Activated CD8-positive, alpha-beta memory T cell treated with anti-CD3 and anti-CD28 coated beads for 24 hours (primary cell): ENCODE measurements at places on chromosomes 16 and 17.

DNA sequence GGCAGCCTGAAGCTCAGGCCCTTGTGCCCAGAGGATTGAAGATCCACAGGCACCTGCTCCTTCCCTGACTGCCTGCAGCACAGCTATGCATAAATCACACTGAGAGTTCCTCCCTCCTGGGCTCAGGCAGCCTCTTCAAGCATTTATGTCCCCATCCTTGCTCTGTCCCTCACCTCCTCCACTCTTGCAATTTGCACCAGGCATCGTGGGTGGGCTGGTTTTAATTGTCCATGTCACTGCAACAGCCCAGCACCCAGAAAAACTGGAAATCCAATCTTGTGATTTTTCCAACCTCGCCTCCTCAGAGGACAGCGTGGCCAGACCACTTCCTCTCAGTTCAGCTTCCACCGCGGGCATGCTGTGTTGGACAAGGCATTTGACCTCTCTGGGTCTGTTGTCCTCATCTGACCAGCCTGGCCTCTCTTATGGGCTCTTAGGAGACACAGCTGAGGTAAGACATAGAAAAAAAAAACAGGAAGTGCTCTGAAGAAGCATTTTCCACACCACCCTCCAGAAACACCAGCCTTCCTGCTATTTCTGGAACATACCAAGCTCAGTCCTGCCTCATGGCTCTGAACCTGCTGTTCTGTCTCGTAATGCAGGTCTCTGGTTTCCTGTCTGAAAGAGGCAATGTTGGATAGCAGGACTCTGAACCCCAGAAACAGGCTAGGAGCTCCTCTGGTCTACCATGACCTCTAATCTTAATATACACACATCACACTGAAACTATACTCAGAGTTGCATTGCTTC, 8.3 kb downstream of the TMEM114 start:
- no peak for DNase-seq

DNA sequence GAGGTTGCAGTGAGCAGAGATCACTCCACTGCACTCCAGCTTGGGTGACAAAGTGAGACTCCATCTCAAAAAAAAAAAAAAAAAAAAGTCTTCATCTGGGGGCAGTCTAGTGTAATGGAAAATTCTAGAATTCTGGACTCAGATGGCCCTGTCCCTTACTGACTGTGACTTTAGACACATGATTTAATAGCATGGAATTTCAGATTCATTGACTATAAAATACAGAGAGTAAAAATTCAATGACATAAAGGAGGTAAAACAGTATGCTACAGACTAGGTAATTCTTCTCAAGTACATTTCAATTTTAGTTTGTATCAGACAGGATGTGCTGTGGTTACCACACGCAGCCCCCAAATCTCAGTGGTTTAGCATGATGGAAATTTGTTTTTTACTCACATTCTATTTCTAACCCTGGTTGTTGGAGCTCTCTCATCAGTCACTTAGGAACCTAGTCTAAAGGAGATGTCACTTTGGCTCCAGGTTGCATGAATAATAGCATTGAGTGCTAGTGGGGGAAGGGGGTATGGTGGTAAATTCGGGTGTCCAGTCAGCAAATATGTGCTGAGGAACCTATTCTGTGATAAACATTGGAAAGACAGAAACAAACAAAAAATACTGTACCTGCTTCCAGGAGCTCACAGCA, 444.0 kb downstream of the XYLT1 start:
- DNase-seq, result no peak

DNA sequence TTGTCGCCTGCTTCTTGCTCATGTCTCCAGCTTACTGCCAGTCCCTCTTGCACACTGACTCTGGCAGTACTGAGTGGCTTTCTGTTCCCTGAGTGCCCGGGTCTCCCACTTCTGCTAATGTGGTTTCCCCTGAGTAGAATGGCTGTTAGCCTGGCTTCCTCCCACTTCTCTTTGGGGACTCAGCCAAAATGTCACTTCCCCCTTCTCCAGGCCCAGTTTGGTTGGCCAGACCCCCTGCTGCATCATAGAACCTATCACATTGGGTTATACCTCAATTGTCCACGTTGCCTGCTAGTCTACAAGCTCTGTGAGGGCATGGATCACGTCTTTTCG, 304.4 kb downstream of the HS3ST3B1 start:
- DNase-seq, result no peak

DNA sequence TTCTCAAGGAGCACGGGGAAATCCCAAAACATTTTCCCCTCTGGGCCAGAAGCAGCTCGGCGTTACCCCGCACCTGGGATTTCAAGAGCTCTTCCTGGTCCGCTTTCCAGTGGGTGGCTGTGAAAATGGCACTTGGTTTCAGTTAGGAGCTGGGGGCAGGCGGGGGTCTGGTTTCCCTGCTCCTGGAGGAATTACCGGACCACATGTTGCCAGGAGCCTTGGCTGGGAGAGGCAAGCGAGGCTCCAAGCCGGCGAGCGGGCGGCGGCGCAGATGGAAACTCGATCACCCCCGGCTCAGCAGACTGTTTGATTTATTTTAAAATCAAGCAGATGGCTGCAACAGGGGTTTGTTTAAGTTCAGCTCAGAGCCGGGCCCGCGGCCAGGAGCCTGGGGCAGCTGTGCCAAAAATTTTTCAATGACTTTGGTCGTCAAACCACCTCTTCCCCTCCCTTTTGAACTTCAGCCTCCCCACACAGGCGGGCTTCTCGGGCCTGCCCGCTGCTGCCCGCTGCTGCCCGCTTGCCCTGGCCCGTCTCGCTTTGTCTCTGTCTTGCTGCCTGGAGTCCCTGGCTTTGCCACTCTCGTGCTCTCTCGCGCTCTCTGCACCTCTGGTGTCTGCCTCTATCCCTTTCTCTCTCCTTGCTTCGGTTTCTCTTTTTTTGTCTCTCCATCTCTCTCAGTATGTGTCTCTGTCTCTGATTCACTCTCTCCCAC, 108.0 kb upstream of the CIBAR2 start:
- no peak for DNase-seq

DNA sequence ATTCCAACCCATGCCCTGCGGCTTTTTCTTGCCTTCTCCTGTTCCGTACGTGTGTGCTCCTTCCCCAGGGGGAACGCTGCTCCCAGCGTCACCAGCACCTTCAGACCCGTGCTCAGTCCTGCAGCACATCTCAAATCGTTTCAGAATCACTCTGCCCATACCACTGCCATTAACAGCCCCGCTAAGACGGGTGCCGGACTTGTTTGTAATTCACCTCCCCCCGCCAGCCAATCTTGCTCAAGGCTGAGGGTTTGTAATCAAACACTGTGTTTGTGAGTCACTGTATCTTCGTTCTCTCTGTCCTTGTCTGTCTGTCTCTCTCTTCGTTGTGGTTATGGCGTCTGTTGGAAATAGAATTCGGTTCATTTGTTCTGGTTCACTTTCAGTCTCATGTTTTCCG, 17.3 kb downstream of the CARD14 start:
- DNase-seq, result no peak

DNA sequence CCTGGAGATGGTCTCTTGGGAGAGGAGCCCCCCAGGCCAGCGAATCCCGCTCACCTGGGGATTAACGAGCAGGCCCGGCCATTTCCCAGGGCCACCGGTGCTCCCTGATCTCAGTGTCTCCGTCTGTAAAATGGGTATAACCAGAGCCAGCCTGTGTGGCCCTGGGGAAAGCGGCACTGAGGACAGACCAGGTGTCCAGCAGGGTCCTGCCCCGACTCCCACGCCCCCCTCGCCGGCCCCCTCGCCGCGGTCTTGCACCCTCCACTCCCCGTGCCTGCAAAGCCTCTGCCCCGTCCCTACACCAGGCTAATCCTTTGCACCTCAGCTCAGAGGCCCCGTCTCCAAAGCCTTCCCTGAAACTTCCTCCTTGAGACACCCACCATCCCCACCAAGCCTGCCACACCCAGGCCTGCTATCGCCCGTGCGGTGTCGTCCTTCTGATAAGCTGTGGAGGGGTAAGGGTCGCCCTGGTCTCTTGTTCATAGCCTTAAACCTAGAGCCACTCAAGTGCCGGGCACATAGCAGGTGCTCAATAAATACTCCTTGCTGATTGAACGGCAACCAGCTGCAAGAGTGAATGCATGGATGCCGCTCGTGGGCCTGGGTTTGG, 259.1 kb downstream of the C16orf95 start:
- DNase-seq, result no peak

GRCh38 chr17:1002412-1002753, 5.5 kb downstream of the TIMM22 start:
- DNase-seq, result no peak

GRCh38 chr16:46713634-46714033, 24.2 kb downstream of the ORC6 start:
- DNase-seq, result no peak

GRCh38 chr16:77328274-77328673, 106.6 kb downstream of the ADAMTS18 start:
- no peak for DNase-seq

DNA sequence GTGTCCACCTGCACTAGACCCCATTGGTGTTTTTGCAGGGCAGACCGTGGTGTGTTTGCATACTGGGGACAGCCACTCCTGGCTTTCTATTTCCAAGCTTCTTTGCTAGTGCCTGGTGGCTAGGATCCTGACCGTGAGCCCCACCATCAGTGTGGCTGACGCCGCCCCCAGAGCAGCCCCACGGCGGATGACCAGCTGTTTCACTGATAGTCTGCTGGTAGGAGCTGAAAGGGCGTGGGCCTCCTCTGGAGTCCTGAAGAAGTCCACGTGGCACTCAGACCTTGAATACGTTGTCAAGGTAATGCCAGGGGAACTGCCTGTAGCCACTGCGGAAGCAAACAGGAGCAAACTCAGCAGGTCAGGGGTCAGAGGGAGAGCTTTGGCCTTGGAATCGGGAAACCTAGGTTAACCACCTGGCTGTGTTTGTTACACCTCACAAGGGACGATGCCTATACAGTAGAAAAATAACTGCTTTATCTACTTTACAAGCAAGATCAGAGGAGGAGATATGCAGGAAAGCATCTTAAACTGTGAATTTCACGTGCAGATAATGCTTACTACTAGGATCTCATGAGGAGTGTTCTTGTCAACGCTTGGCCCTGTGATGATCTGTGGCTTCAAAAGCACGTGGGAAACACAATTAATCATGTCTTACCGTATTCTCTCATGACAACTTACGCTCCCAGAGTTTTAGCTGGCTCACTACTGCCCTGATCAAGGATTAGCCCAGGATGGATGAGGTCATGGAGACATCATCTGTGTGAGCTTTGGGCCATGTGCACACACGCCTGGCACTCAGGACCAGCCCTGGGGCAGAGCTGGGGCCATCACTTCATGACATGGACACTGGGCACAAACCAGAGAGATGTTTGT, 30.3 kb downstream of the ALDH3A2 start:
- DNase-seq, result no peak
